A549 treated with CORT108297 at 1 μM for 4 hours (cell line): ENCODE measurements at places on chromosomes 5 and 9. TPM values are rescaled to one million over a fixed set of nuclear protein-coding genes. Genes with fewer than 3 reads are reported as not detected.

The SLC6A7 gene
- 0.02 to 0.05 TPM (median 0.03 TPM) in 4 of 5 replicates, not detected in the other for total RNA-seq

The PAEP gene
- total RNA-seq, result 0.14 to 0.28 TPM (median 0.21 TPM) in 5 replicates

The EGR1 gene
- 7.1 to 12.8 TPM (median 9.9 TPM) in 5 replicates for total RNA-seq

The RHOBTB3 gene
- total RNA-seq, result 6.0 to 8.7 TPM (median 8.1 TPM) in 5 replicates

The LRRC19 gene
- total RNA-seq, result not detected in 5 replicates

The YTHDC2 gene
- total RNA-seq, result 5.5 to 7.8 TPM (median 7.5 TPM) in 5 replicates

The ABLIM3 gene
- 14.3 to 19.5 TPM (median 15.8 TPM) in 5 replicates for total RNA-seq

The CCDC171 gene
- total RNA-seq, result 0.30 to 0.51 TPM (median 0.35 TPM) in 5 replicates

The MRPL36 gene
- total RNA-seq, result 101 to 123 TPM (median 119 TPM) in 5 replicates

The EDIL3 gene
- total RNA-seq, result 0.15 to 0.48 TPM (median 0.21 TPM) in 5 replicates

The GNE gene
- 11.3 to 15.3 TPM (median 14.8 TPM) in 5 replicates for total RNA-seq

The PCDHA9 gene
- 0.01 TPM in 1 of 5 replicates, not detected in the others for total RNA-seq

The TMEM38B gene
- 14.7 to 17.3 TPM (median 16.6 TPM) in 5 replicates for total RNA-seq

The KIF12 gene
- total RNA-seq, result 1.5 to 3.5 TPM (median 2.3 TPM) in 5 replicates

The PPWD1 gene
- 17.5 to 22.9 TPM (median 18.6 TPM) in 5 replicates for total RNA-seq

The JAKMIP2 gene
- total RNA-seq, result not detected in 5 replicates

The GPX3 gene
- total RNA-seq, result 14.1 to 19.8 TPM (median 17.1 TPM) in 5 replicates

The FAM169A gene
- total RNA-seq, result 4.2 to 7.6 TPM (median 6.7 TPM) in 5 replicates

The IFNA13 gene
- total RNA-seq, result not detected in 5 replicates

The TRPM3 gene
- total RNA-seq, result not detected in 5 replicates

The GPR21 gene
- 0.06 TPM in 1 of 5 replicates, not detected in the others for total RNA-seq

The SLIT3 gene
- 13.1 to 21.4 TPM (median 17.2 TPM) in 5 replicates for total RNA-seq

The TRIM7 gene
- total RNA-seq, result 30.9 to 45.8 TPM (median 43.5 TPM) in 5 replicates

The DPM2 gene
- 39.5 to 48.4 TPM (median 45.7 TPM) in 5 replicates for total RNA-seq

The MYO10 gene
- 46.5 to 64.2 TPM (median 54.8 TPM) in 5 replicates for total RNA-seq

The C7 gene
- total RNA-seq, result not detected in 5 replicates

The CARTPT gene
- total RNA-seq, result not detected in 5 replicates

The CCDC187 gene
- 0.01 to 0.02 TPM (median 0.02 TPM) in 3 of 5 replicates, not detected in the others for total RNA-seq

The GPR150 gene
- total RNA-seq, result 0.07 to 0.21 TPM (median 0.08 TPM) in 5 replicates

The PCDHB8 gene
- 0.29 to 0.41 TPM (median 0.32 TPM) in 5 replicates for total RNA-seq

The ARAP3 gene
- total RNA-seq, result 4.1 to 5.9 TPM (median 5.5 TPM) in 5 replicates

The WNK2 gene
- total RNA-seq, result 4.9 to 7.8 TPM (median 6.5 TPM) in 5 replicates

The JADE2 gene
- total RNA-seq, result 25.3 to 35.2 TPM (median 32.2 TPM) in 5 replicates

The QRFP gene
- not detected in 5 replicates for total RNA-seq

The FAM153A gene
- not detected in 5 replicates for total RNA-seq

The SLC36A2 gene
- total RNA-seq, result not detected in 5 replicates

The IFNK gene
- not detected in 5 replicates for total RNA-seq

The SLC34A1 gene
- total RNA-seq, result 0.02 TPM in 1 of 5 replicates, not detected in the others

The CYLC2 gene
- not detected in 5 replicates for total RNA-seq

The MAP1B gene
- total RNA-seq, result 31.8 to 47.2 TPM (median 37.3 TPM) in 5 replicates

The MYOT gene
- not detected in 5 replicates for total RNA-seq

The TMEM252 gene
- not detected in 5 replicates for total RNA-seq
